ENCODE measurements at places on chromosomes 4 and X.

DNA sequence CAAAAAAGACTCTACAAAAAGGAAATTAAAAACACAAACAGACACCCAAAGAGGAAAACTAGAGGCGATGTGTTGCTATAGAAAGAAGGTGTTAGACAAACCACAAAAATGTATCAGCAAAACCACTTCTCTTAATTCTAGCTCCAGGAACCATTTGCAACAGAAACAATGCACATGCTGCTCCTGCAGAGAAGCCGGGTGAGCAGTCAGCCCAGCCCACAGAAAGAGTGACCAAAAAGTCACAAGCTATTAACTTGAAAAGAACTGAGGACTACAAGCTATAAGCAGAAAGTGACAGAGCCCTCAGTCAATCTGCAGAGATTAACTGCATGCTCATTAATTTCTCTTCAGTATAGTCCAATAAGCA is 96.2 kb upstream of the KLHL13 start:
- DNase-seq, result no peak

DNA sequence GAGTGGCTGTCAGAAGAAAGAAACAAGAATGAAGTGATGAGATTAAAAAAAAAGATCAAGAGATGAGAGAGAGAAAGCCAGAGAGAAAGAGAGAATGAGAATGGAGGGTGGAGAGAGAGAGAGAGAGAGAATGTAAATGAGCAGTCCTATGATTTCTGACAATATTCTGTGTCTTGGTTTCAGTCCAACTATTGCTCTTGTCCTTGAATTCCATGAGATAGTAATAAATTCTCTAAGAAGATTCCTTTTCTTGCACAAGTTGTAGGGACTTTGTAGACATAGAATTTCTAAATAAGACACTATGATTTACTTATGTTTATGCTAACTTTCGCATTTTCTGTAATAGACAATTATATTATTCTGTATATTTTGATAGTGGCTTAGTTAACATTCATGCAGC is 149.6 kb upstream of the CTSO start:
- DNase-seq, result no peak

- no peak for DNase-seq
Observed at GRCh38 chr4:16819652-16820051, 78.8 kb downstream of the LDB2 start.

DNA sequence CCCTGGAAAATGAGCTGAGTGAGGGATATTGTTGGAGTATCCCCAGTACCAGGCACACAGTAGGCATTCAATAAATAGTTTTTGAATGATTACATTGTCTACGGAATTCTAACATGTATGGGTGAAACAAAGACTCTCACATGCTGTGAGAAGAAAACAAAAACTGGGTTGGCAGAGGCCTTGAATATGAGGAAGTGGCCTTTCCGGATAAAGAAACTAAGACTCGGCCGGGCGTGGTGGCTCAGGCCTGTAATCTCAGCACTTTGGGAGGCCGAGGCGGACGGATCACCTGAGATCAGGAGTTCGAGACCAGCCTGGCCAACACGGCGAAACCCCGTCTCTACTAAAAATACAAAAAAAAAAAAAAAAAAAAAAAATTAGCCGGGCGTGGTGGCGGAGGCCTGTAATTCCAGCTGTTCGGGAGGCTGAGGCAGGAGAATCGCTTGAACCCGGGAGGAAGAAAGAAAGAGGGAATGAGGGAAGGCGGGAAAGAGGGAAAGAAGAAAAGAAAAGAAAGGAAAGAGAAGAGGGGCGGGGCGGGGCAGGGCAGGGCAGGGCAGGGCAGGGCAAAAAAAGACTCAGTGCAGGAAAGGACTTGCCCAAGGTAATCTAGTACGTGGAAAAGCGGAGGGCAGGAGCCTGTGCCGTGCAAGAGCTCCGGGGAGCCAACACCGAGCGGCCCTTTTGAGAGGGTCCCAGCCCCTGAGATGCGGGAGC is 689 bp upstream of the TMA16 start:
- DNase-seq, result peak; percentile 35

DNA sequence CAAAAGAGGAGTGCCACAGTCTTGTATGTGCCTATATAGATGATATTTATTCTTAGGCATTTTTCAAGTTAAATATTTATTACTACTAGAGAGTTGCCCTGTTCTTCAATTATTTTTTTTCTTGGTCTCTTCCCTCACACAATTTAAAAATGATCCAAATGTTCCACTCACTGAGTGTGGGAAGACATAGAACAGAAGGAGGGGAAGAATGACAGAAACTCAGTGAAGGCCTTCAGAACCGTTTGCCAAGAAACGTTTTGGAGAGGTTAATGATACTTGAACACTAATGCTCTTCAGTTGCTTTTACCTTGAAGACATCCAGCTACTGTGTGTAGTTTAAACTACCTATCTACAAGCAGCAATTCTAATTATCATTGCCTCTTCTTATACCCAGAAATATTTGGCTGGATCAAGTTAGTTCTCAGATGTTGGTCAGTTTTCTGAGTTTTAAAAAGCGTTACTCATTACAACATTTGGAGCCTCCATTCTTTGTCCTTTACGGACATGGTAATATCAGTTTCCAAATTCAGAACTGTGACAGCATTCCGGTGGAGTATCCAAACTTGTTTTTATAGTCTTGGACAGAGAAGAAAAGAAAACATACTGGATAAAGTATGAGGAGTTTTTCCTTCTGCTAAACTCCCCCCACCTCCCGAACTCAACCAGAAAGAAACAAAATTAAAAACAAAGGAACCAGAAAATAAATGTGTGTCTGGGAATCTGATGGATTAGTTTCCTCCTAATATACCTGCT is 389.7 kb downstream of the SPRY1 start:
- DNase-seq, result no peak

- no peak for DNase-seq
Observed at GRCh38 chr4:3361896-3362295, 69.1 kb downstream of the RGS12 start.

DNA sequence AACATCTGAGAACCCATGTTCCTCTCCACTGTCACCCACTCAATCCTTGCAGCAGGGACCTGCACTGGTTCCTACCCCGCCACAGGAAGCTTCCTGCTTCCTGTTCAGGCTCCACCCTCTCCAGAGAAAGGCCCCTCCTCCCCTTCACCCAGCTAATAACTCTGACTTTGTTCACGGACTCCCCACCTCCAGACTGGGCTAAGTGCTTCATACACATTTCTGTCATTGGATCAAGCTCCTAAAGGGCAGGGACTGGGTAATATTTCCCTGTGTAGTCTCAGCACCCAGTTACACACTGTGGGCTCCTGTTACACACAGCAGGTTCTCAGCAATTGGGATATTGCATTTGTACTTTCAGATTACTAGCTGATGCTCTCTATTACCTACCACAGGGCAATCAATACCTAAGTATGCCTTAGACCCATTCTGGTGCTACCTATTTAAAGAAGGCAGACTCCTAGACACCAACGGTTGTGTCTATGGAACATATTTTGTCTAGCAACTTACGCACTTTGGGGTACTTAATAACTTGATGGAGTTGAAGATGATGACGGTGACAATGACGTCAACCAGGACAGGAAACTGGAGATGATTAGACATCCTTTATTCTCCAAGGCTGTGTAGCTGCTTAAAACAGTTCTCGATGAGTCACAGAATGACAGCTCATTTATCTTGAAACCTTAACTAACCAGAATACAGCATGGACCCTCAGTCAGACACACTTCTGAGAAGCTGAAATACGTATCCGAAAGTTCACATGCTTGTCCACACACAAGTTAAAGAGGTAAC is 58.1 kb downstream of the MAML3 start:
- DNase-seq, result peak; percentile 73

GRCh38 chr4:83618431-83618830 is 82.5 kb downstream of the GPAT3 start:
- no peak for DNase-seq

DNA sequence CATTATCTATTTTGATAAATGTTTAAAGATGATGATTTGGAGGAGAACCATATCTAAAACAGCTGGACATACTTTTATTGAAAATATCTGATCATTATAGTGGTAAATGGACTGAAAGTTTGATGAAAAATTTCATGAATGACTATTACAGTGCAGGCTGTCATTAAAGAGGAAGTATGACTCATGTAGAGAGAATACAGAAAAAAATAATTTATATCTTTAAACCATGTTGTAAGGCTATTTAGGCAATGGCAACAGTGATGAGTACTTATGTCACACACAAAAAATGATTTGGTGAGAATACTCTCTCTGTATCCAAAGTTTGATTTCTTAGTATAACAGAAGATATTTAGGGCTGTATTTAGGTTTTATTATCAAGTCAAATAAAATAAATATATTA is 3.9 kb upstream of the GLRB start:
- DNase-seq, result no peak

- no peak for DNase-seq
Observed at GRCh38 chr4:84730375-84730774, 147.4 kb downstream of the CDS1 start.

GRCh38 chr4:28966982-28967381 is 1753.2 kb upstream of the PCDH7 start:
- DNase-seq, result no peak

DNA sequence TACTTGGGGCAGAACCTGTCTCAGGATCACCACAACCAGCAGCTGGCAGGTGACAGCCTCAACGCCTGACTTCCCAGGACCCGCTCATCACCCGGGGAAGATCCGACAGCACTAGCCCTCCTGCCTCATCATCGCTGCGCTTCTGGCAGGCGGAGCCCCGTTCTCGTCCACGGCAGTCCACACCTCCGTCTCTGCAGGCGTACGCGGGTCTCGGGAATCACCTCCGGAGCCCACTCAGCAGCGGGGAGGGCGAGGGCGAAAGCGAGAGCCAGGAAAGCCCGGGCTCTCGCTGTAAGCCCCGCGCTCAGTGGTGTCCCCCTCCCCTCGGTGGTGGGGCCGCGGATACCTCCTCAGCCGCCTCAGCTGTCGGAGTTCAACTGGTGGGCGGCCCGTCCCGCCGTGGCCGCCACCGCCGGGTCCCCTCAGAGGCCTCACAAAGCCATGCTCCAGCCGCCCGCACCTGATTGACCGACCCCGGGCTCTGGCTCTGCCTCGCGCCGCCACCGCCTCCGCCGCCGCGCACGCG is 518 bp upstream of the CNKSR2 start:
- no peak for DNase-seq

- no peak for DNase-seq
Observed at GRCh38 chrX:110000847-110001713, 1.8 kb upstream of the TMEM164 start.

- DNase-seq, result no peak
Observed at GRCh38 chrX:150257353-150258175, 105.6 kb upstream of the MAMLD1 start.

DNA sequence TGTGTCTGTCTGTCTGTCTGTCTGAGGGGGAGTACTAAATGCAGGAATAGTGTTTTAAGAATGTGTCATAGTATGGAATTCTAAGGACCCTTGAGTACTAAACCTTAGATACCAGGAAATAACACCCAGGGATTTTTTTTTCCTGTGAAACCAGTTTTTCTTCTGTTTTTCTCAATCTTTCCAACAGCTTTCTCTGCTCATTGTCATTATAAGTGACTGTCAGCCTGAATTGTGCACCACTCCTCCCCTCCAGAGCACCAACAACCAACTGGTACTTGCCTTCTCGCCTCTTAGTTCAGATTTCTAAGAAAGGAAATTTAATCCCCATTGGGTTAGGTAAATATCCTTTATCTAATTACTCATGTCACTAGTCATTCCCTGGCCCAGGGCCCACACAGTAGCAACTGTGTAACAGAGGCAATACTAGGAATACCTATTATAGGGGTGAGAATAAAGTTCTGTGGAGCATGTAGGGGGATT is 320.6 kb downstream of the ADGRL3 start:
- DNase-seq, result no peak

- no peak for DNase-seq
Observed at GRCh38 chr4:169922632-169923276, 103.4 kb downstream of the MFAP3L start.

DNA sequence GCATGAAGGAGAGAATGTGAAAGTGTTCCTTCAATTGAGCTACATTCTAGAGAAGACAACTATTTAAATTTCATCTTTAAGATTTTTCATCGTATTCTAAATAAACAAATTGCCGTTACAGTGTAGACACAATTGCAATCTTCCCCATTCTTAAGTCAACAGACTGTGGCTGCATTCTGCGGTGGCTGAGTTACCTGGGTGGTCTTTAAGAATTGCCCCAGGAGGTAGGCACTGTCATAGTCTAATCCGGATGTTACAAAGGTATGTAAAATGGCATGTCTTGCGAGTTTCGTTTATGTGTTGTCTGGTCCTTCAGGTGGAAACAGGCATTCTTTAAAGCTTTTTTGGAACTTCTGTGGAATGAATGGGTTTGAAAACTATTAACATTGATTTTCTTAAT is 586.1 kb upstream of the PITX2 start:
- no peak for DNase-seq

DNA sequence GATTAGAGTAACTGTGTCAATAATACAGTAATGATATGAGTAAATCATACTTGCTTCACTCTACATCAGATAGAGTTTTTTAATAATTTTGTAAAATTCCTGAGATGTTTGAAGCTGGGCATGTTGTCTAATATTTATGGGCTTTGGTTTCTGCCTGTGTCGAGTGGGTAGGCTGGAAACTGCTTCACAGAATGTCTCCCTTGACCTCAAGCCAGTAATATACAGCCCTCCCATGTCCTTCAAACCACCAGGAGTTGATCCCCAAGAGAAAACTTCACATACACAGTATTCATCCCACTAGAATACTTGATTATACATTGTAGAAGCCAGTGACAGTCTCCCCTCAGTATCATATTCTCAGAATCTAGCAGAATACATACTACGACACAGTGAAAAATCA is 284.8 kb upstream of the TENM3 start:
- DNase-seq, result no peak

- no peak for DNase-seq
Observed at GRCh38 chr4:100849319-100849718, 331.5 kb upstream of the EMCN start.

DNA sequence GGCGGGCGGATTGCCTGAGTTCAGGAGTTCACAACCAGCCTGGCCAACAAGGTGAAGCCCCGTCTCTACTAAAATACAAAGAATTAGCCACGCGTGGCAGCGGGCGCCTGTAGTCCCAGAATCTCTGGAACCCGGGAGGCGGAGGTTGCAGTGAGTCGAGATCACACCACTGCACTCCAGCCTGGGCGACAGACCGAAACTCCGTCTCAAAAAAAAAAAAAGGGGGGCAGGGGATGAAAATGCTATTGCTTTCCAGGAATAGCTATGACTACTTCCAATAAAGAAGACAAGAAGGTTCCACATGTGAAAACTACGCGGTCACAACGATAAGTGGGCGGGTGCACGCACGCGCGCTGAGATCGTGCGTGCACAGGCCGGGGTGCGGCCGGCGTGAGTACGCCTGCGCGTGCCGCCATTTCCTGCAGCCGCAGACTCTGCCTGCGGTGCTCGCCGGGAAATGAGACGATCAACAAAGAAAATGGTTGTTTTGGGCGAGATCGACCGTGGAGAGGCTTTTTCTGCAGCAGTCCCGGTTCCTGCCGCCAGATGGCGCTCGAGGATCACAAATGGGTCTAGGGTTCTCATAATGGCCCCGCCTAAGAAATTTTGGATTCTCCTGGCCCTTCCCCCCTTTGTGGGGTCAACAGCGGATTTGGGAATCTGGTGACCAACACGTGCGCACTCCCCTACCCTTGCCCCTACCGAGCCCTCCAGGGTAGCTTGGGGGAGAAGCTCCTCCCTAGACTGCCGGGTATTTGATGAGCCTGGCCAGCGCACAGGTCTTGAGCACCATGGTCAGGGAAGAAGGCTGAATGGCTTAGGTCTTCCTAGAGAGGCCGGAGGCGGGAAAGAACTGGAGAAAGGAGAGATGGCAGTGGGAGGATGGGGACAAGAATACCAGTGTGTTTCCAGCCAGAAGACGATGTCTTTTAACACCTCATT is 35.1 kb downstream of the PNMA5 start:
- peak; percentile 97 for DNase-seq

GRCh38 chrX:26822448-26822847 is 606.5 kb downstream of the MAGEB5 start:
- no peak for DNase-seq

GRCh38 chr4:150232029-150232428 is 153.8 kb downstream of the DCLK2 start:
- DNase-seq, result no peak

All from activated T-cell treated with anti-CD3 and anti-CD28 coated beads, Interleukin-2, amount 50 U/mL, for 24 hours (primary cell).